ENCODE measurements at places on chromosomes 6 and 20.

DNA sequence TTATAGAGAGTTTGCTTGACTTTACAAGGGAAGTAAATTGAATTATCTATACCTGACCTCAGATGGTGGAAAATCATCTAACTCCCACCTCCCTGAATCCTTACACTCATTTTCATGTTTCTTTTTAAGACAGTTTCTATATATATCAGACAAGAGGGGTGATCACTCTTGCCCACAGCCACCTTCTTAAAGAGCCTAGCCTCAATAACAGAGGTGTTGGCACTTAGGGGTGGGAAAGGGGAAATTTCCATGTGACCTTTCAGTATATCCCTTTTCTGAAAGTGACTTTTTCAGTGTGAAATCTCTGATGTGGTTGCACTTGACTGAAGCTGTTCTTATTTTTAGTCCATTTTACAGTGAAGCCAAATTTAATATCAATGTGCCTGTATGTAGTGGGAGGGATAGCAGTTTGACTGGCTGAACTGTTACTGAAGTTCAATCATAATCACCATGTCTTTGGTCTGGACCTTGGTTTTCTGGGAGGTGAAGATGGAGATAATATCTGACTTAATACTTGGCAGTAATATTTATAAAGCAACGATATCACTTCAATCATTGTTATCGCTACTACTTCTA, 141.3 kb downstream of the MAP3K7 start:
- no peak for DNase-seq

DNA sequence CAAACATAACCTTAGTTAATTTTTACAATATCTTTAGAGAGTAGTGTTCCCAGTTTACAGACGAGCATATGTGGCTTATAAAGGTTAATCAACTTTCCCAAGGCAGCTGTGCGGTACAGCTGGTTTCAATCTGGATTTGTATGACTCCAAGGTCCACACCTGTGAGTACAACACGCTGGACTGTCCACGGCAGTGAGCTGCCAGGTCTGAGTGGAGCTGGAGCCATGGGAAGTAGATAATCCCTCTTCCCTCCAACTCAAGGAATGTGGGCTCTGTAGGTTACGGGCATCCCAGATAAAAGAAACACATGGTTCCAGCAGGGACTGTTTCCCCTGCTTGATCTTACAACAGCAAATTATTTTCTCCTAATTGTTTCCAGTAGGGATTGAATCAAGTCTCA, 102.2 kb downstream of the SOD2 start:
- DNase-seq = no peak

DNA sequence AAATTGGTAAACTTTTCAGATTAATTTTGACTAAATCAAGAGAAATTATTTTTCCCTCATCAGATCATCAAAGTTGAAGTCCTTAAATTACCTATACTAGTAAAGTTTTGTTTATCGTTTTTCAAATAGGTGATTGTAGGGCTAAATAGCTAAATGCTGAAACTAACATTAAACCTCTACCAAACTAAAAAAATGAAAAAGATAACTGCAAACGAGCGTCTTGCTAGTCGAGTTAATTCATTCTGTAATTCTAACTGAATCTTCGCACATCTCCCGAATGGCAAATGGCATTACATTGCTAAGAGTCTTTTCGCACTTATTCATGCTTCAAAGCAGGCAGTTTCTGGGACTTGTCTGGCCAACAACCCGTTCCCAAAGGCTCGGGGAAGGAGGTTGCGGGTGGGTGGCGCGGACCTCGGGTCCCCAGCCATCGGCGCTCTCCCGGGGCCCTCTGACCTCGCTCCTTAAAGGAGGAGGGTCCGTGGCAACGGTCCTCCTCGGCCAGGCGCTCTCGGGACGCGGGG, 43.8 kb downstream of the POPDC3 start:
- DNase-seq = no peak

DNA sequence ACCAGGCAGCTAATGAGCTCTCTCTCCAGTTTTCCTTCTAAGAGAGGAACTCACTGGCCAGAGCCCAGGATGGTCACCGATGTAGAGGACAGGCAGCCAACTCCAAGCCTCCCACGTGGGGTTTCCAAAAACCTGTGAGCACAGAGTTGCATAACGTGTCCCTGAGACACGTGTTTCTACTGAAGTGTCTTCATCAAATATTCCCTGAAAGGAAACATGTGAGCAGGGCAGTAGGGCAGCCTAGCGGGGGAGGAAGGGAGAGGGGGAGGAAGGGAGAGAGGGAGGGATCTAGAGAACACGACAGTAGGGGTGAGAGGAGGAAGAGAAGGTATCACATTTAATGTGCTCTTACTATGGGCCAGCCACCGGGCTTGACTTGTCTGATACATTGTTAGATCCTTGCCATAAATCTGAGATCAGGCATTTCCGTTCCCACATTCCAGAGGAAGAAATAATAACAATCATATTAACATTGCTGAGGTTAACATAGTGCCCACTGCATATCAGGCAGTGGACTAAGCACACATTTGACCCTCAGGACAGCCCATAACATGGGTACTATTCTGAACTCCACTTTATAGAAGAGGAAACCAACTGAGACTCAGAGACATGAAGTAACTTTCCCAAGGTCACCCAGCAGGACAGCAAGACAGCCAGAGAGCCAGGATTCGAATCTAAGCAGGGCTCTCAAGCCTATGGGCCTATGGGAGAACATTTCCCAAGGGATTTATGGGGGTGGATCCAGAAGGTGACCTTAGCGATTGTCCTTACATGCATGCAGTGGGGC, 4.5 kb upstream of the SYS1 start:
- DNase-seq = no peak

DNA sequence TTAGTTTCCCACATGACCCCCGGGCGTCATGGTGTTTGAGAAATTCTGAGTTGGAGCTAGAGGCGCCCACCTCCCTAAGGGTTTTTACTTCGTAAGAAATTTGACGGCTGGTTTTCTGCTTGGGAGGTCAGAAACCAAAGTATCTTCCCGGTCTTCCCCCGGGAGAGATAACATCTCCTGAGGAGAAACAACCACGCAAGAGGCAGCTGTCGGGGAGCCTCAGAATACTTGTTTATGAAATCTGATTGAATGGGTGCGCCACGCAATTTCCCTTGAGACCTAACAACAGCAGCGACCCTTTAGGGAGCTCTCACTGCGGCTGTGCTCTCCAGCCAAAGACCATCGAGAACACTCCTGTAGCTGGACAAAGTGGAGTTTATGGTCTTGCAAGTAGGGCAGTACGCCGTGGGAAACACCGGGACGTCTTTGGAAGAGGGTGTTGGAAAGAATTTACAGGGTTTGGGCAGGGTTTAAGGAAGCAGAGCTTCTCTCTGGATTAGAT, 608 bp upstream of the EIF2S2 start:
- no peak for DNase-seq

GRCh38 chr6:54981276-54981609, 134.7 kb downstream of the FAM83B start:
- DNase-seq = no peak

DNA sequence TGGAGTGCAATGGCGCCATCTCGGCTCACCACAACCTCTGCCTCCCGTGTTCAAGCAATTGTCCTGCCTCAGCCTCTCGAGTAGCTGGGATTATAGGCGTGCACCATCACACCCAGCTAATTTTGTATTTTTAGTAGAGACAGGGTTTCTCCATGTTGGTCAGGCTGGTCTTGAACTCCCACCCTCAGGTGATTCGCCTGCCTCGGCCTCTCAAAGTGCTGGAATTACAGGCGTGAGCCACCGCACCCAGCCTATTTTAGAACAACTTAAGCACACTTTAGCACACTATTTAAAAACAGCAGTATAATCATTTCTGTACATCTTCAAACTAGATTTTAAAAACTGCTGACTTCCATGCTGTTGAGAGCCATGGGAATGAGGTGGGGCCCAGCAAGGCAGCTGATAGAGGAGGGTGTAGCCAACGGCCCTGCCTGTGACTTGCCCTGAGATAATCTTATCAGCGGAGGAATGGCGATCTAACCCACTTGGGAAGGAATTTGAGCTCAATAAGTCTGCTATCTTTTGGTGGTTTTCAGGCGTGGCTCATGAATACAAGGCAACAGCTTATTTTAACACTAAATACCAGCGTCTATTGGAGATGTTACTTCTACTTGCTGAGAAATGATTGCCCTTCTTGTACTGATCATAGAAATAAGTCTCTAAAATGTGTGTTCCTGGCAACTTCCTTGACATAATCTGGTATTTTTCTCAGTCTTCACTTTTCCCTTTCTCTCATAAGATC, 12.1 kb downstream of the ZDHHC14 start:
- no peak for DNase-seq

- no peak for DNase-seq
Observed at GRCh38 chr6:7554533-7555275, 13.2 kb downstream of the DSP start.
